Activated CD4-positive, alpha-beta T cell treated with anti-CD3 and anti-CD28 coated beads for 24 hours (primary cell): ENCODE measurements at places on chromosomes 1 and 21.

GRCh38 chr1:72064196-72065075 lies 217.9 kb downstream of the NEGR1 start:
- no peak for DNase-seq

DNA sequence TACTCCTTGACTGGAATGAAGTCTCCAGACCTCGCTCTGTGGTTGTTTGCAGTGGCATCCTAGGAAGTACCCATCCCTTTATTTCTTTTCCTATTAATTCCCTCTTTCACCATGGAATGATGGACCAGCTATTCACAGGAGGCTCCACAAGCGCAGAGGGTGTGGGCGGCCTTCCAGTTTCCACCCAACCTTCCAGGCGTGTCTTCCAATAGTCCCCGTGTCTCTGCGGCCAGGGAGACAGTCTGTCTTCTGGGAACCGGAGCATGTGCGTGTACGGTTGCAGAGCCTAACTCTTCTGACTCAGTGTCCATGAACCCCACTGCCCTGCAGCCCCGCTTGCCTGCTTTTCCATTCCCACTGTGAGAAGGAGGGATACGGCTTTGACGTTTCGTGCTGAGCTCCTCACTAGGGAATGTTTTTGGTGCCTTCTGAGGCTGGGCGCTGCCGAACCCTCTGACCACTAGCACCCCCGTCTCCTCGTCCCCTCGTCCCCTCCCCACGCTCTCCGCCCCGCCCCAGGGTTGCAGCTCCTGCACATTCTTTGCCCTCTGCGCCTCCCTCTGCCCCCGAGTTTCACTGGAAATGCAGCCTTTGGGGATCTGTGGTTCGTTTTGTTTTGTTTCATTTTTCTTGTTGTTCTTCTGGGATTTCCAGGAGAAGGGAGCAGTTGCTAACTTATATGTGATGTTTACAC lies 26.3 kb upstream of the FAM3B start:
- DNase-seq, result no peak

DNA sequence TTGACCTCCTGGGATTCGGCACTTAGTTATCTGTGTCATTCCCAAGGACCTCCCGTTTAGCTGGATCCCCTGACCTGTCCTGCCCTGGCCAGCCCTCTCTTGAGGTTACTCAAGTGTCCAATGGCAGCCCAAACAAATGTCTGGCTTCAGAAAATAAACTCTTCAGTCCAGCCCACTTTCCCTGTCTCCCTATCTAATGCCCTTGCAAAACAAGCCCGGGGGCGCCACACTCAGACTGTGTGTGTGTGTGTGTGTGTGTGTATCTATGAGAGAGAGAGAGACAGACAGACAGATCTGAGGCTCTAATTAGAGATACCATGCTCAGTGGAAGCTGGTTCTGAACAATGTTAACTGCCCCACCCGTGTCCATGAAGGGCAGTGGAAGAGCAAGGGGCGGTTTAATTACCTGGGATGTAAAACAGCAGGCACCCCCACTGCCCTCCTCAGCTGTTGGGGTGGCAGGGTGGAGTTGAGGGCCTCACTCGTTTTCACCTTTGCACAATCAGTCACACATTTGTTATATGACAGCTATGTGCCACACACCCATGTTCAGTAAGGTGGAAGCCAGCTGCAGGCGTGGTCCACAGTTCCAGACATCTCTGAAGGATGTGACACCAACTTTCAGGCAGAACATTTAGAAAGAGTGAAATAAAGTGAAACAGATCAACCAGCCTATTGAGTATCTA lies 57.4 kb downstream of the B3GALT5 start:
- no peak for DNase-seq

- no peak for DNase-seq
Observed at GRCh38 chr1:3070309-3070643, 1.3 kb downstream of the PRDM16 start.

DNA sequence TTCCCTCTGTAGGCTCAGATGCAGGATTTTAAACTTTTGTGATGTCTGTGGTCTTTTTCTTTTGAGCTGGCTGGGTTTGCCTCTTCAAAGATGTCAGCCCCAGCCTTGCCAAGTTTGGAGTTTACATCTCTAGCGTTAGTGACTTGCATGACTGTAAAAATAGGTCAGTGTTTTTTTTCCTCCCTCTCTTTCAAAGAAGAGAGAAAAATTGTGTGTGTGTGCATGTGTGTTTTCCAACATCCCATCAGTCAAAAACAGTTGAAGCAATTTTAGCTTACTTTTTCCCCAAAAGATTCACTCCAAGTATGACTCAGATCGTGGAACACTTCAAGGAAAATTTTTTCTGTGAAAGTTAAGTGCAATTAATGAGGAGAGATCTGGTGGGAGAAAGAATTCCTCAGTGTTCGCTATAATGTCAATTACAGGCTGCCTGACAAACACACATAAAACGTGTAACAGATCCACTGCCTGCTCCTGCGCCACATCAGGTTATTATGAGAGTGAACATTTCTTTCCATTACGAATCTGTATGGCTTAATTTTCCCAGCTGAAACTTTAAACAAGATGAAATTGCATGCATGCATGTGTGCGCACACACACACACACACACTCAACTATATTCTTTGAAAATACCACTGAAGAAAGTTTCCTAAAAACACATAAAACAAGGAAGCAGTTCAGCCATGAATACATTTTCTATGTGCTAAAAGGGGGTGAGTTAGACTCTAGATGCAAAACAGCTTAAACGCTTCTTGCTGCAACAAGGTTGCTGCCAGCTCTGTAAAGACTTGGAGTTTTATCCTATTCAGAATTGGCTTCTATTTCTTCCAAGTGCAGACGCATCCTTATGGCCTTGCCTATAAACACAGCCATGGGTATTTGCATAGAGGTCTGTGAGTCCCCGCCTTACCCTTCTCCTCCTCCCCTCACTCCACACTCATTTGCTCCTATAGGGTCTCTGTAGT lies 55.5 kb downstream of the TLR5 start:
- no peak for DNase-seq

- DNase-seq, result no peak
Observed at GRCh38 chr1:199218533-199218932, 579.7 kb downstream of the PTPRC start.

DNA sequence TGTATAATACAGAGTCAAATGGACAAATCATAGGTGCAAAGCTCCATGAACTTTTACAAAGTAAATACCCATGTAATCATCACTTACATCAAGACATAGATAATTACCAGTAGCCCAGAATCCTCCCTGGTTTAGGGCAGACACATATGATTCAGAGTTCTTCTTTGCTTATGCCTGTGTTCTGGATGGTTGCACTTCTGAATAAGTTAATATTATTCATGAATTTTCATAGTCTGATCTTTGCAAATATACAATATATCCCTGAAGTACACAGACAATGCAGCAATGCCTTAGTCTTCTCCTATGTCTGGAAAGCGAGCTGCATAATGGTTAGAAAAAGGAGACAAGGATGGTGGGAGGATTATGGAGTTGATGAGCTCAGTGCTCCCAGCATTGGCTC lies 122.4 kb upstream of the PLXNA2 start:
- DNase-seq, result no peak

DNA sequence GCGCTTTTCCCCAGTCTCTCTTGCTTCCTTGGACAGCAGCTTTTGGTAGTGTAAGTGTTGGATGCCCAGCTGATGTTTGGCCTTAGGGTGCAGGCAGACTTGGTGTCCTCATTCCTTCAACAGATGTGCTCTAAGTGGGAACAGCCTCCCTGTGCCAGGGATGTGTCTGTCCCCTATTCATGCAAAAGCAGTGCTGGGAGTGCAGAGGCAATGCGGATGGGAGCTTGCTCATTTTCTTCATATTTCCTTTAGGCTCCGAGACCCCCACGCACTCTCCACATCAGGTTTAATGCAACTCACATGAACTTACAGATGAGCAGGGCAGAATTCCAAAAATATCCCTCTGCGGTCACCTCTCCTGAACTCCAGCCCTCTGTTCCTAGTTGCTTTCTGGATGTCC lies 96.1 kb downstream of the IER5 start:
- DNase-seq, result no peak

DNA sequence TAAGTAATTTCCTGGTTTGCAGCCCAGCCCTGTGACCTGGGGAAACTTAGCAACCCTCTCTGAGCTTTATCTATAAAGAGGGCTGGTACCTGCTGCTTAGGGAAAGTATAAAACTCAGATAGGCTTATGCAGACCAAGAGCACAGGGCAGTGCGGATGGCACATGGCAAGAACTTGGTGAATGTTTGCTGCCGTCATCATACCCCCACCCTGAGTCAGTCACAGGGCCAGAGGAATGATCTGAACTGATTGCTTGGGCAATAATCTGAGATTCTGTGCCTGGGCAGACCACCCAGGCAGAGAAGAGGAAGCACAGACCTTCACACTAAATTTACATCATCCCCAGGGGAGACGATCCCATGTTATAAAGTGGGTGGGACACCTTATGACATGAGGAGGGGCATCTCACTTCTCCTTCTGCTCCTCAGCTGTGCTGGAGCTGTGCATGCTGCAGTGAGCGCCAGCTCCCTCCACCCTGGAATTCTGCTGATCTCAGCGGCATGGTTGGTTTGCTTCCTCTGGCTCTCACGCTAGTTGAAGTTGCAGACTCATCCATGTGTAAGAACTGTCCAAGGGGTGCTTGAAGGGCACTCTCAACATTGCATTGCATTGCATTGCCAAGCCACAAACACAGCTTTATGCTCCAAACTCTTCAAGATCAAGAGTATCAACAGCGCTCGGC lies 197.1 kb downstream of the AJAP1 start:
- DNase-seq, result no peak

DNA sequence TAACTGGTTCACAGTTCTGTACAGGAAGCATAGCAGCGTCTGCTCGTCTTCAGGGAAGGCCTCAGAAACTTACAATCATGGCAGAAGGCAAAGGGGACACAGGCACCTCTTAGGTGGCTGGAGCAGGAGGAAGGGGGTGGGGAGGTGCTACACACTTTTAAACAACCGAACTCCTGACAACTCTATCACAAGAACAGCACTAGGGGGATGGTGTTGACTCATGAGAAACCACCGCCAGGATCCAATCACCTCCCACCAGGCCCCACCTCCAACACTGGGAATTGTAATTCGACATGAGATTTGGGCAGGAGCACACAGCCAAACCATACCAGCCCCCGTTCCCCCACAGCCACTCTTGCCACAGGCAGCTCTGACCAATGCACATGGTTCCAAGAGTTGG lies 306.3 kb upstream of the POU3F1 start:
- no peak for DNase-seq

DNA sequence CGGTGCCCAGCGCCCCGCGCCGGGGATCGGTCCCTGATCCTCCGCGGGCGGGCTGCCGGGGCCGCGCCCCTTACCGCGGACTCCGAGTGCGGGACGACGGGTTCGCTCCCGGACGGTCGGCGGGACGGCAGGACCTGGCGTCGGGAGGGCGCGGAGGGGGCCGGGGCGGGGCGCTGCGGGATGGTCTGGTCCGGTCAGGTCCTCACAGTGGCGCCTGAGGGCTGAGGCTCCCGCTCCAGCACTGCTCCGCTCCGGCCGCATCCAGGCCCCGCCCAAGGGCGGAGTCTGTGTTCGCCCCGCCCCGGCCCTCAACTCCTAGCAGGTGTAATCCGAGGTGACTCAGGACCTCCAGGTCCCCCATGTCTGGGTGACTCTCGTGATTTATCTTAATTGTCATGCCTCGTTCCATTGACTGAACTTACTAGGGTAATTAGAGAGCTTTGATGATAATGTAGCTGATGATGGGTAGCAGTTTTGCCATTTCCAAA lies at the start of gene RAB3B:
Gene RAB3B, minus strand, starts transcription at position 223 of the 488 bp plus-strand sequence. CDS start 13,583 bp downstream, outside the sequence.
- DNase-seq, result peak; percentile 76

- no peak for DNase-seq
Observed at GRCh38 chr1:166383137-166383536, 216.3 kb upstream of the FAM78B start.

DNA sequence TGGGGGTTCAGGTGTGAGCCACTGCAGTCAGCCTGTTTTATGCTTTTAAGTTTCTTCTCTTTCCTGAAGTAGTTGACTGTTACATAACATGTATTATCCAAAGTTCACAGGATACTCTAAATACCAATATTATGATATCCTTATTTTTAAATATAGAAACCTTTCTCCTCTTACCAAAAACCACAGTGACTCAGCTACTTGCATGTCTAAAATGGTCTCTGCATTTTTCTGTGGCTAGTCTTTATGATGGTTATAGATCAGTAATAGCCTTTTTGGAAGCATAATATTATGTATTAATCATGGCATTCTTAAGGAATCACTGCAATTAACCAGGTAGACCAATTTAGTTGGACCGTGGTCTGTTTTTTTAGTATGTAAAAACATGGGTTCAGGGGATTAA lies 210.8 kb upstream of the CACYBP start:
- no peak for DNase-seq

GRCh38 chr1:186901631-186902030 lies 72.9 kb downstream of the PLA2G4A start:
- no peak for DNase-seq

DNA sequence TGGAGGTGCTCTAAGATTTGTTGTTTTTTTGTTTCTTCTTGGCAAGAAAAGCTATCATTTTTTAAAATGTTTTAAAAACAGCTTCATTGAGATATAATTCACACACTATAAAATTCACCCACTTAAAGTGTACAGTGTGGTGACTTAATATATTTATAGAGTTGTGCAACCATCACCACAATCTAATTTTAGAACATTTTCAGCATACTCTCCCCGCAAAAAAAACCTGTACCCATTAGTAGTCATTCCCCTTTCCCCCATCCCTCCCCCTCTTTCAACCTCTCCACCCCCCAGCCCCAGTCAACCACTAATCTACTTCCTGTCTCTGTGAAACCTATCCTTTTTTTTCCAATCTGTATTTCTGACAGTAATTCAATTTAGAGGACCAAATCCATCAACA lies 30.6 kb downstream of the ZC3H11B start:
- no peak for DNase-seq

DNA sequence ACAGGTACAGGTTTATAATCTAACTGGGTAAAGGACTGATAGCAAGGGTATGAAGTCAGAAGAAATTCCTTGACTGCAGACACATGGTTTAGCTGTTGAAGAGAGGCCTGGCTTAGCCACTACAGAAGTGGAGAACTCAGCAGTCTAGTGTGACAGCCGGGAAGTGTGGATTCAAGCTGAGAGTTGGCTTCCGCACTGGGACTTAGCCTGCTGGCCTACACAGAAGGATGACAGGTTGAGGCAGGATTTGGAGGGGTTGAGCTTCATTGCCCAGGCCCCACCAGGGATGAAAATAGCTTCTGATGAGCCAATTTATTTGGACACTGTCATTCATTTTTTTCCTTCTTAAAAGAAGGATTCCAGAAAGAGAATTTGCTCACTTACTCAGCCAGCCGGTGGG lies 284.4 kb downstream of the PCP4 start:
- DNase-seq, result no peak

DNA sequence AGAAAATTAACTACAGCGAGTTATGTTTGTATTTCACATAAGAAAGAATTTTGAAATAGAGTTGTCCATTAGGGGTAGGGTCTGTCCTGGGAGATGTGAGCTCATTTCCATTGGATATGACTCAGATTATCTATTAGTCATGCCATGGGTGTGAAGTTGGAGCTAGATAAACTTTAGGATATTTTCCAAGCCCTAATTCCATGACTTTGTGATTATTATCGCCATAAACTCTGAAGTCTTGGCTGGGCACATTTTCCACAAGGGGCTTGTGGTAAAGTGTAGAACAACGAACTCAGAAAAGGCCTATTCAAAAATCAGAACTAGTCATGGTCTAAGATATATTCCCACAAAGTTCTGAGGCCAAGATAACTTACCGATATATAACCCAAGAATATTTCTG lies 396.6 kb downstream of the DPYD start:
- no peak for DNase-seq
